Lung microvascular endothelial cell (primary cell): ENCODE measurements at places on chromosomes 4 and X. TPM values are rescaled to one million over a fixed set of nuclear protein-coding genes. Genes with fewer than 3 reads are reported as not detected.

The CENPVL1 gene
- total RNA-seq = not detected in 2 replicates

The PABPC1L2B gene
- total RNA-seq = not detected in 2 replicates

The F11 gene
- total RNA-seq = not detected in 2 replicates

The TNMD gene
- total RNA-seq = not detected in 2 replicates

The MTNR1A gene
- total RNA-seq = not detected in 2 replicates

The CNKSR2 gene
- total RNA-seq = not detected in 2 replicates

The IBSP gene
- not detected in 2 replicates for total RNA-seq

The DMD gene
- total RNA-seq = 2.0 and 3.8 TPM in 2 replicates

The ABCB7 gene
- 21.4 and 27.7 TPM in 2 replicates for total RNA-seq

The MAGEA11 gene
- under 0.01 TPM in 1 of 2 replicates, not detected in the other for total RNA-seq

The DEFB131A gene
- not detected in 2 replicates for total RNA-seq

The ENOPH1 gene
- total RNA-seq = 31.2 and 45.4 TPM in 2 replicates

The BBS12 gene
- 4.1 and 4.4 TPM in 2 replicates for total RNA-seq

The SMAD1 gene
- 64.3 and 112 TPM in 2 replicates for total RNA-seq
